Activated CD8-positive, alpha-beta memory T cell treated with anti-CD3 and anti-CD28 coated beads for 1 hour (primary cell): ENCODE measurements at places on chromosomes 16 and 17.

DNA sequence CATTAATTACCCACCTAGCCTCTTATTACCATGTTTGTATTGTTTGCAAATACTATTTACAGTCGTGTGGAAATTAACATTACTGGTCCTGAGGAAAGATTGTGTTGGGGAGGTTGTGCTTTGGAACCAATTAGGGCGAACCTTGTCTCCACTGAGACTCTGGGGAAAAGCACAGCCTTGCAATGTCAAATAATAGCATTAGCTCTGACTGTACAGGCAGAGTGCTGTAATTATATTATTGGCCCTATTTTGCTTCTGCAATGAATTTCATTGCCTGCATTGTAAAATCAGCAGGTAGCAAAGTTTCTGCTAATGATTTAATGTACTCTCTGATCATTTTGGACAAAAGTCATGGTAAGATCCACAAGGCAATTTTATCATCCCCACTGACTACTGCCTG is 97.0 kb downstream of the WWOX start:
- no peak for DNase-seq

DNA sequence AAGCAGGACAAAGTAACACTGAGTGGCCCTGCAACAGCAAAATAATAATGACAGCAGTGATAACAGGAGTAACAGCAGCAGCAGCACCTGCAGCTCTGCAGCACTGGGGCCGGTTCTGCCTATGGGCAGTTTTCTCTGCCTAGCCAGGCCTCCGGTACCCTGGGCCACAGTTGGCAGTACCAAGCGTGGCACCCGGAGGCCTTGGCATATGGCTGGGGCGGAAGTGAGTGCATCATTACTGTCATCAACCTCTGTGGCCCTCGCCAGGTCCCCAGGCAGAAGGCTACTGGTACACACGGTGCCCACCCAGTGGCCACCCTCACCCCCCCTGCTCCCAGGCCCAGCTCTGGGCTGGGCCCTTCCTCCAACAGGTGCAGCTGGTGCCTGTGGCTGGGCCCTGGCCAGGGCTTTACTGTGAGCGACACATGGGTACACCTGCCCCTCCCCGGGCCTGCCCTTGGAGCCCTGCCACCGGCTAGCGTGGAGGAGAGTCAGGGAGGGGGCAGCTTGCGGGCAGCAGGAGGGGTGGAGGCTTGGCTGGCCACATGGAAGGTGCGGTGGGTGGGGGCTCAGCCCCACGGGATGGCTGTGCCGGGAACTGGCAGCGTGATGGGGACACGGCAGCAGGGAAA is 3.0 kb downstream of the KCNJ12 start:
- DNase-seq: no peak

DNA sequence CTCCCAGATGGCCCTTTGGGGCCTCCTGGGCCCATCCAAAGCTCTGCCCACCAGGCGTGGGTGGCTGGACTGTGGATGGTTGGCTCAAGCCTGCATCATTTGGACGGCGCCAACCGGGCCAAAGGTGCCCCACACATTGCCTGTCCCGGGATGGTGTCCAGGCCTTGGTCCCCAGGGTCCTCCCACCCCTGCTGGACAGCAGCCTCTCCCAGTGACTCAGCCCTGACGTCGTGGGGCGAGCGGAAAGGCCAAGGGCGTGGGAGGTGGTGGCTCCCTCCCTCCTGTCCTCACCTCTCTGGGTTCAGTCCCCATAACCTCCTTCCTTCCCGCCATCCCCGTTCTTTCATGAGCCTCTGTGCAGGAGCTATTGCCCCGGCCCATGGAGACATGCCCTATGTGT is 42.1 kb upstream of the DLX4 start:
- DNase-seq: no peak

- DNase-seq: no peak
Measured at GRCh38 chr17:49443862-49444261, 29.2 kb upstream of the PHB1 start.

DNA sequence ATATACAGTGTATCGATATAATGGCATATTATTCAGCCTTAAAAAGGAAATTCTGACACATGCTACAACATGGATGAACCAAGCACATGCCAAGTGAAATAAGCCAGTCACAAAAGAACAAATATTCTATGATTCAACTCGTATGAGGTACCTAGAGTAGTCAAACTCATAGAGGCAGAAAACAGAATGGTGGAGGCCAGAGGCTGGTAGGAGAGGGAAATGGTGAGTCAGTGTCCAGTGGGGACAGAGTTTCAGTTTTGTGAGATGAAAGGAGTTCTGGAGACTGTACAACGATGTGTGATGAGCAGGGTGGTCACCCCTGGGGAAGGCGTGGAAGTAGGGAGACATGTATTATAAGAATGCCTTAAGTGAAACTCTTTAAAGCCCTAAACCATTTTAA is 39.9 kb downstream of the RNF157 start:
- DNase-seq: no peak

- DNase-seq: no peak
Measured at GRCh38 chr17:64536913-64537312, 30.1 kb downstream of the CEP95 start.

- DNase-seq: no peak
Measured at GRCh38 chr16:11386054-11386680, 40.9 kb downstream of the RMI2 start.

DNA sequence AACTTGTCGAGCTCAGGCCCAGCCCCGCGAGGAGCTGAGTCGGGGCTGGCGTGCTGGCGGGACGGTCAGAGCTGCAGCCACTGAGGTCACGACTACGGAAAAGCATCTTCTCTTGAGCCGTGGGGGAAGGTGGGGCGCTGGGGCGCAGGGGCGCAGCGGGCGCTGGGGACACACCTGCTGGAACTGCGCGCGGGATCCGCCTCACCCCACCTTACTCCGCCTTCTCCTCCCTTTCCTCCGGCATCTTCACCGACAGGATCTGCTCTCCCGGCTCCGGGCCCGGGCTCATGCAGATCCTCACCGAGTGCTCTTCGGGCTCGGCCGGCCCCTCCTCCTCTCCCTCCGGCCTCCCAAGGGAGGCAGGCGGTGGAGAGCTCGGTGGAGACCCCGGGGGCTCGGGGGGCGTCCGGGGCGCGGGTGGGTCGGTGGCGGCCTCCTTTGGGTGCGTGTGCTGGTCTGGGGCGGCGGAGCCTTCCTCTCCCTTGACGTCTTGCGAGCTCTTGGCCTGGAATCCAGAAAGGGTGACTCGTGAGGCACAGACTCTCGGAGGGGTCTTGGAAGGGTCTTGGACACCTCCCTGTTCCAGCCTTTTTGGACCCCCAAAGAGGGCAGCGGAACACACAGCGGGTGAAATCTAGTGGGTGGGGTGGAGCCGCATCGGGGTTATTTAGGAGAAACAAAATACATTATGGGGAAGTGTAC is 81.8 kb upstream of the KIFC3 start:
- DNase-seq: no peak

DNA sequence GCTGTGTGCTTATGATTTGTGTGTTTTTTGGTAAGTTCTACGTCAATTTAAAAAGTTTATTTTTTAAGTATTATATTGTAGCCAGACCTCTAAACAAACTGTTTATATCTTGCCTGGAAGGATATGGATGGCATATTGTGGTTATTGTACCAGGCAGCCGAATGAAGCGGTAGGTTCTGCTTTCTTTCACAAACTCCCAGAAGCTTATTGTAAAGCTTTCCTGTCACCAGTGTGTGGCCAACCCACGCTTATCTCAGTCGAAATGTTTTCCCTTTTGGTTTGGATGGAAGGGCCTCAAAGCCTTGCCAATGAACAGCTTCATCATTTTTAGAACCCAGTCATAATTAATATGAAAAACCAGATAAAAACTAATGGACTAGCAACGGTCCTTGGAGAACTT is 53.1 kb downstream of the CYB5B start:
- DNase-seq: no peak

DNA sequence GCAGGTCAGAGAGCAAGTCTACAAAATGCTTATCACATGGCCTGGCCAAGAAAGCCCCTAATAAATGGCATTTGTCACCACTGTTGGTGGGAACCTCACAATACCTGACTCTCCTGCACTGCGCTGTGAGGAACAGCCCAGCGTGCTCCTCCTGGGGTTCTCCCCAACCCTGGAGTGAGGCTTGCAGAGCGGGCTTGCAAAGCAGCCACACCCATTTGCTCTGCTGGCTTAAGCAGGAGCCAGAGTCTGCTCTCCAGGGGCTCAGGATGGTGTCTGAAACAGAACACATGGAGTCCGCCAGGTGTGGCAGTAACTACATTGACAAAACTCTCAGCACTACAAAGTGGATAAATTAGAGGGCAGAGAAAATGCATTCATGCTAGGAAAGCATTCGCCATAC is 331.0 kb upstream of the CCL2 start:
- no peak for DNase-seq

- no peak for DNase-seq
Measured at GRCh38 chr16:354291-354881, 1.9 kb upstream of the AXIN1 start.

GRCh38 chr17:76688165-76688622 is 22.6 kb downstream of the MXRA7 start:
- no peak for DNase-seq

DNA sequence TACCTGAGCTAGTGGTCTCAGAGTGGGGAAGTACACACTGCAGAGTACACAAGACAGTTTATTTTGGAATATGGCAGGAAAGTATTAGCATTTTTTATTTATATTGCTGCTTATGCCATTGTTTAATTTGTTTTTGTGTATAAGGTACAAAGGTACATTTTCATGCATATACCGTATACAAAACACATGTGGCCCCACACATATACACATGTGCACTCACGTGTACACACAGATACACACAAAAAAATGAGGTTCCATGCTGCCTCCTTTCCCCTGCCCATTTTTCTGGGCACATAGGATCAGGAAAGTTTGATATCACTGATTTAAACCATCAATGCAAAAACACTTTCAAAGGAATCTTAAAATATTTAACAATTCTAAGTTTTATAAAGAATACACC is 12.9 kb downstream of the IGSF6 start:
- DNase-seq: no peak

DNA sequence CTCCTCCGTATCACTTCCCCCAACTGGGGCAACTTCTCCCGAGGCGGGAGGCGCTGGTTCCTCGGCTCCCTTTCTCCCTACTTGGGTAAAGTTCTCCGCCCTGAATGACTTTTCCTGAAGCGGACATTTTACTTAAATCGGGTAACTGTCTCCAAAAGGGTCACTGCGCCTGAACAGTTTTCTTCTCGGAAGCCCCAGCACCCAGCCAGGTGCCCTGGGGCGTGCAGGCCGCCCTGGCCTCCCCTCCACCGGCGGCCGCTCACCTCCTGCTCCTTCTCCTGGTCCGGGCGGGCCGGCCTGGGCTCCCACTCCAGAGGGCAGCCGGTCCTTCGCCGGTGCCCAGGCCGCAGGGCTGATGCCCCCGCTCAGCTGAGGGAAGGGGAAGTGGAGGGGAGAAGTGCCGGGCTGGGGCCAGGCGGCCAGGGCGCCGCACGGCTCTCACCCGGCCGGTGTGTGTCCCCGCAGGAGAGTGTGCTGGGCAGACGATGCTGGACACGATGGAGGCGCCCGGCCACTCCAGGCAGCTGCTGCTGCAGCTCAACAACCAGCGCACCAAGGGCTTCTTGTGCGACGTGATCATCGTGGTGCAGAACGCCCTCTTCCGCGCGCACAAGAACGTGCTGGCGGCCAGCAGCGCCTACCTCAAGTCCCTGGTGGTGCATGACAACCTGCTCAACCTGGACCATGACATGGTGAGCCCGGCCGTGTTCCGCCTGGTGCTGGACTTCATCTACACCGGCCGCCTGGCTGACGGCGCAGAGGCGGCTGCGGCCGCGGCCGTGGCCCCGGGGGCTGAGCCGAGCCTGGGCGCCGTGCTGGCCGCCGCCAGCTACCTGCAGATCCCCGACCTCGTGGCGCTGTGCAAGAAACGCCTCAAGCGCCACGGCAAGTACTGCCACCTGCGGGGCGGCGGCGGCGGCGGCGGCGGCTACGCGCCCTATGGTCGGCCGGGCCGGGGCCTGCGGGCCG is 1.6 kb downstream of the HIC1 start:
- DNase-seq: no peak

DNA sequence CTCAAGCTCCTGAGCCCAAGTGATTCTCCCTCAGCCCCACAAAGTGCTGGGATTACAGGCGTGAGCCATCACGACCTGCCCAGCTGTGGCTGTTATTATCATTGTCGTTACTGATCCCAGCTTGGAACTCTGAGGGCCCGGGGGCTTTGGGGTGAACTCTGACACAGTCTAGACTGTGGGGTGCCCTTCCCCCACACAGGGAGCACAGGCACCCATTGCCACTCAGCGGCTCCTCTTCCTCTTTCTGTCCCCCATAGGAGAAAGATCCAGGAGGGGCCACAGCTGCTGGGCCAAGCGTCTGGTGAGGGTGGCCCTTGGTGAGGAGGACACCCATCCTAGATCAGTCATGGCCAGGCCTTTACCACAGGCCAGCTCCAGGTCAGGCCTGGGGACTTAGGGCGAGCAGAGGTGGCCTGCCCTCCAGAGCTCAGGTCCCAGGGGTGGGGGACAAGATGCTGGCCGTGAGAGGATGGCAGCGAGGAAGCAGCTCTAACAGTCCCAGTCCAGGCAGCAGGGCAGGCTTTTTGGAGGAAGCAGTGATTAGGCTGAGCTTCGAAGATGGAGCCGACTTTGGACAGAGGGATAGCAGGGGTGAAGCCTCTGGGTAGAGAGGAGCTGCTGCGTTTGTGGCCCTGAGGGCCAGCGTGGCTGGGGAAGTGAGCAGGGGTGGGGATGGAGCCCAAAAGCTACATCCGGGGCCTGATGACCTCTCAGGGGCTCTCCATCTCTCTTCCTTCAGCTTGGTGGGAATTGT is 24.7 kb downstream of the TMEM235 start:
- no peak for DNase-seq

- DNase-seq: no peak
Measured at GRCh38 chr16:77594799-77595596, 127.3 kb upstream of the NUDT7 start.

- no peak for DNase-seq
Measured at GRCh38 chr16:65779201-65779600, 587.3 kb upstream of the CDH5 start.

GRCh38 chr17:45051060-45051719 is at the start of gene DCAKD:
DCAKD (minus strand) TSS chr17:45051632; CDS start chr17:45034885, 16,747 bp downstream.
- DNase-seq: peak; percentile 61

DNA sequence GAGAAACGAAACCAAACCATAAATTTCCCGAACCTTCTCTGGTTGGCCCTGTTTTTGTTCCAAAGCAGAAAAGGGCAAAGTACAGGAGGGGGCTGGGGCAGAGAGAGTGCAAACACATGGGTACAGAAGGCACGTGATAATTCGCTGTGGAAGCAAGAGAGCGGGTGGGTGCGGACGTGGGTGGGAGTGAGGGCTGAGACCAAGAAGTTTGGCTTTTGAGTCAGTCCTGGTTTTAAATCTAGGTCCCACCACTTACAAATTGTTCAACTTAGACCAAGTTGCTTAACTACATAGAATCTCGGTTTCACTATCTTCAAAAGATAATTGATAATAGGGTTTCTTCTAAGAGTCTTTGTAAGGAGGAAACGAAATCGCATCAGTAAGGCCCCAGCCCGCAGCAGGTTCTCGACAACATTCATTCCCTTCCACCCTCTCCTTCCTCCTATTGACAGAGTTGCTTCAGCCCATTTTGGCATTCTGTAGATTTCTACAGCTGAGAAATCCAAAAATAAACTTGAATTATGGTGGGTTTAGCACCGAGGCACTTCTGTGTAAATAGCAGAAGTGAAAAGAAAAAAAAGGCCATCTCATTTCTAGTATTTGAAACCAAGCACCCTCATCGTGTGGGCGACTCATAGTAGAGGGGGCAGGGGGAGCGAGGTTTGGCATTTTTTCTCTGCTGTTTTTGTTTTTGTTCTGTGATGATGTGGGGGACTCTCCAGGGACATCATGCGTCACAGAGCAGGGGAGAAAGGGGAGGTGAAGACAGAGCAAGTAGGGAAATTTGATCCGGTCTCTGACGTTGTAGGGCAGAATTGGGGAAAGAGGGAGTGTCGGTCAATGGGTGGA is 33.6 kb upstream of the CCR7 start:
- DNase-seq: no peak
